ENCODE measurements at places on chromosomes 2 and 18. TPM values are rescaled to one million over a fixed set of nuclear protein-coding genes. Genes with fewer than 3 reads are reported as not detected.

FN1 gene
- 109 TPM for total RNA-seq

CDKL4 gene
- 0.29 TPM for total RNA-seq

RIF1 gene
- 94.0 TPM for total RNA-seq

SPTBN1 gene
- 174 TPM for total RNA-seq

DNA sequence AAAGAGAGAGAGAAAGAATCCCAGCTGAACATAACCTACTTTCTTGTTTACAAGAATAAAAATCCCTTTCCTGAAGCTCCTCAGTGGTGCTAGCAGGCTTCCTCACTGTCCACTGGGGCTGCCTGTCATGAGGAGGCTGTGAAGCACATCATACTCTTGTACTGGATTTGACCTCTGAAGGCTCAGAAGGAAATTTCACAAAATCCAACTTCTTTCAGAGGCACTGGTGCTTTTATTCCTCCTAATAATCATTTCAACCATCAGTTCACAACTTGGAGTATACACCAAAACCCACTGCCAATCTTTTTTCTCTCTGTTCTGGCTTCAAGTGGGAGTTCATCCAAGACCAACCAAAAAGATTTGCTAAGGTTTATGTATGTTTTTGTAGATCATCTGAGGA is 48.5 kb downstream of the TMX3 start:
- H3K27ac ChIP-seq = no peak overlapping the region
- no peaks in the 10 kb centered on the region for H3K4me1 ChIP-seq
- H3K36me3 ChIP-seq = no peaks in the 10 kb centered on the region
- no peaks in the 10 kb centered on the region for H3K27me3 ChIP-seq

DNA sequence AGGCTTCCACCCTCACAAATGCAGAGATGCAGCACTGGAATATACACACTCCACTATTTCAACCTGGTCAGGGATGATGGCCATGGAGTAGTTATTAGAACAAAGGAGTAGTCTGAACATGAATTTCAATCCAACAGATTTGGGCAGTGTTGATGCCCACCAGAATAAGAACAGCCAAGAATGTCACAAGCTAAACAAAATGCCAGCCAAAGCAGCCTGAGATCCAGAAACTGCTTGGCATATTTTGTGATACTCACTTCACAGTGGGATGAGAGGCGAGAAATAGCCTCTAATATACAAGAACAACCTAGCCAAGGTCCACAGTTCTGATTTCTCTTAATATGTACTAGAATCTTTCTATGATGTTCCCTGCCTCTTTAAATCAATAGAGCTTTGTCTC is 58.6 kb upstream of the KLF7 start:
- no peak overlapping the region for H3K27ac ChIP-seq
- no peak for DNase-seq
- H3K4me1 ChIP-seq = peaks cover 25% of the 10 kb centered on the region

- H3K27ac ChIP-seq = no peak overlapping the region
- H3K27me3 ChIP-seq = no peaks in the 10 kb centered on the region
- H3K4me3 ChIP-seq = no peak overlapping the region
- no peak for DNase-seq
Measured at GRCh38 chr2:10276481-10277292, 26.0 kb upstream of the HPCAL1 start.

GRCh38 chr2:130728007-130728454 is 839 bp upstream of the GPR148 start:
- peak overlapping the region; percentile 53 for H3K4me3 ChIP-seq
- H3K27ac ChIP-seq = no peak overlapping the region
- H3K4me1 ChIP-seq = peaks cover 7% of the 10 kb centered on the region
- no peak for DNase-seq
- no peaks in the 10 kb centered on the region for H3K27me3 ChIP-seq

DNA sequence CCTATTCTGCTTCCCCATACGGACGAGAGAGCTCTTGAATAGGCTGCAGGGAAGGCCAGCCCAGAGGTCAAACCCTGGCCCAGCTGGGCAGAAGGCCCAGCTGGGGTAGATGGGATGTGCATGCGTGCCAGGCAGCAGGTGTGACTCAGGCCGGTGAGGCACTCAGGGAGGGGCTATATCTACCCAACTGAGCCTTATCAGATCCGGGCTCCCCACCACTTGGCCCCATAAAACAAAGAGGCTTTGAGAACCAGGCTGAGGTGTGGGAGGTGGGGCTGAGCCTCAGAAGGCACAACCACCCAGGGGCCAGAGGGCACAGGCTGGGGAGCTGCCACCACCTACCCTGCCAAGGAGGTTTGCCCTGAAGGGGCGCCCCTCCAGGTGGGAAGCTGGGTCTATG is 8.0 kb upstream of the CFAP65 start:
- H3K36me3 ChIP-seq = no peaks in the 10 kb centered on the region
- no peak for DNase-seq
- no peaks in the 10 kb centered on the region for H3K4me1 ChIP-seq
- H3K4me3 ChIP-seq = no peak overlapping the region

GRCh38 chr2:120939595-120940318 is 204.1 kb downstream of the GLI2 start:
- H3K27me3 ChIP-seq = no peaks in the 10 kb centered on the region
- no peak overlapping the region for H3K4me3 ChIP-seq
- no peak for DNase-seq
- H3K4me1 ChIP-seq = no peaks in the 10 kb centered on the region

- H3K27me3 ChIP-seq = no peaks in the 10 kb centered on the region
- H3K4me1 ChIP-seq = no peaks in the 10 kb centered on the region
- H3K36me3 ChIP-seq = peaks cover 2% of the 10 kb centered on the region
- DNase-seq = no peak
- no peak overlapping the region for H3K27ac ChIP-seq
Measured at GRCh38 chr18:21526463-21526862, 74.0 kb downstream of the ESCO1 start.

DNA sequence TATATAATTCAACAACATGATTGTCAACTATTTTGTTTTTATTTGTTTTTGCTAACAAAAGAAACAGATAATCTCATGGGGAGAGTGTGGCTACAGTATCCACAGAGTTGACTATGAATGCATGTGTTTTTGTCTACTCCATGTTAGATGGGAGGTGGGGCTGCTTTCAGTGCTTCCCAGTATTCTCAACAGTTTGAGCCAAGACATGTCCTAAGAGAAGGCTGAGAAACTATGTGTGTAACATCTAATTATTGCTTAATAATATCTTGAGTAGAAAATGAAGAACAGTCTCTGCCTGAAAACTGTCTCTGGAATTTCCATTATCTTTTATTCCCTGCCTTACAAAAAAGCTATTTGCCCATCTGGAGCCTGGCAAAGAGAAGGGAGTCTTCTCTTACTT is 178.8 kb upstream of the MMADHC start:
- DNase-seq = no peak
- no peaks in the 10 kb centered on the region for H3K36me3 ChIP-seq
- H3K27ac ChIP-seq = no peak overlapping the region
- H3K4me3 ChIP-seq = no peak overlapping the region
- no peaks in the 10 kb centered on the region for H3K27me3 ChIP-seq
- H3K4me1 ChIP-seq = no peaks in the 10 kb centered on the region

GRCh38 chr2:178194600-178195389 is 483 bp downstream of the OSBPL6 start:
- H3K27ac ChIP-seq = no peak overlapping the region
- no peaks in the 10 kb centered on the region for H3K36me3 ChIP-seq
- H3K4me1 ChIP-seq = no peaks in the 10 kb centered on the region

DNA sequence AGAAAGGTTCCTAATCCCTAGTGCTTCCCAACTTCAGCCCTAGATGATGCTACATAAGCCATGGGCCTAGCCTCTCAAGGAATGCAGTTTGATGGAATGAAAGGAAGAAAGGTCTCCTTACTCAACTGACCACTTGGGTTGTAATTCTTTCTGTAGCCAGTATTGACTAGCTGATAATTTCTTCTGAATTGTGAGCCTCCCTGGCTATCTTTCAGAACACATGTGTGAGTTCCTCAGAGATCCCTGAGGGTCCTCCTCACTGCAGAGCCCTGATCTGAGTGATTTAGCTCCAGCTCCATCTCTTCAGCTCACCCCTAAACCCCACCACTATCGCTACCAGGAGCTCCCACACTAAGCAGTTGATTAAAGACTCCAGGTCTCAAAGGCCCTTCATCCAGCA is 31.5 kb downstream of the CFAP210 start:
- H3K27me3 ChIP-seq = no peaks in the 10 kb centered on the region
- no peak overlapping the region for H3K27ac ChIP-seq
- H3K36me3 ChIP-seq = no peaks in the 10 kb centered on the region
- no peaks in the 10 kb centered on the region for H3K4me1 ChIP-seq

DNA sequence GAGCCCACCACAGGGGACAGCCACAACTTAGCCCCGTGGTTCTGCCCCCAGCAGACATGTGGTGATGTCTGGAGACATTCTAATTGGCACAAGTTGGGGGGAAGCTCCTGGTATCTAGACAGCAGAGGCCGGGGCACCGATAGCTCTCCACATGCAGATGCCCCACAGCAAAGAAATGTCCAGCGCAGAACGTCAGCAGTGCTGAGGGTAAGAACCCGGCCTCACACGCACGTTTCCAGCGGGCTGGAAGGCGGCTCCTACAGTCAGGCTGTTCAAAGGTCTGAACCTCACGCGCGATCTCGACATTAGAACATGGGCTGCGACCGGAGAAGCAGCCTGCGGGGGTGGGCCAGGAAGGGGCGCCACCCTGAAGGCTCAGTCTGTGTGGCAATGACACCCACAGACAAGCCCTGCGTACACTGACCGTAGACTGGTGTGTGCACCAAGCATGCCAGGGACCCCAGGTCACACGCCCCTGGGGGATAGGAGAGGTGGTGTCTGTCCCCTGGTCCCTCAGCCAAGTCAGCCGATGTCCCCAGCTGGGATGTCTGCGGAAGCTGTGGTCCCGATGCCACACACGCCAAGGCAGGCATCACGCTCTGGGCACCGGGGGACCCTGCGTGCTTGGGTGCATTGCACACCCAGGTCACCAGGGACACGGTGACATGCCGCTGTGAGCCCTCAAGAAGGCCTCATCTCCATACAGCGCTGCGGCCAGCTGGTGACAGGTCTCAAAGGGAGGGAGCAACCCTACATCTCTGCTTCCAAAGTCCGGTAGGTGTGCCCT is 66.3 kb downstream of the PARD6G start:
- no peaks in the 10 kb centered on the region for H3K36me3 ChIP-seq
- H3K4me1 ChIP-seq = no peaks in the 10 kb centered on the region
- DNase-seq = no peak
- H3K4me3 ChIP-seq = no peak overlapping the region

DNA sequence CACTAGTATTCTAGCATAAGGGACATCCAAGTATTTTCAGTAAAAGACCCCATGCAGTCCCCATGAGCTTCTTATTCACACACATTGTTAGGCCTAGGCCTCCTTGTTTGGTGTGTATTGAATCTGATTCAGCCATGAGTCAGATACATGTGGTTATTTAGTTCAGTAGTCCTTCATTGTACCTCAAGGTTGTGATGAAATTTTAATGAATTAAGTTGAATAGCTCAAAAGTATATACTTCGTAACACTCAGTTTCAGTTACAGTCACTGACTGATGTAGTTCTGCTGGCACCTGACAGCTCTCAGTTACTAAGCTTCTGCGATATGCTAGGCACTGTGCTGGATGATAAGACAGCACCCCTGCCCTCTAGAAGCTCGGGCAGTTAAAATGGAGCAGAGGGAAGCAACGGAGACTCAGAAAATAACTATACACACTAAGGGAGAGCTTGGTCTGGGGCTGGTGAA is 86.4 kb downstream of the XRCC5 start:
- H3K27me3 ChIP-seq = no peaks in the 10 kb centered on the region
- peaks cover 68% of the 10 kb centered on the region for H3K36me3 ChIP-seq
- DNase-seq = no peak
- H3K27ac ChIP-seq = no peak overlapping the region

Measured in H1 (cell line).